ENCODE measurements at places on chromosomes 2 and 18.

GRCh38 chr2:208077276-208077675, 47.0 kb downstream of the CRYGD start:
- no peak for DNase-seq

GRCh38 chr2:227222292-227222691, 57.9 kb downstream of the COL4A3 start:
- DNase-seq: no peak

DNA sequence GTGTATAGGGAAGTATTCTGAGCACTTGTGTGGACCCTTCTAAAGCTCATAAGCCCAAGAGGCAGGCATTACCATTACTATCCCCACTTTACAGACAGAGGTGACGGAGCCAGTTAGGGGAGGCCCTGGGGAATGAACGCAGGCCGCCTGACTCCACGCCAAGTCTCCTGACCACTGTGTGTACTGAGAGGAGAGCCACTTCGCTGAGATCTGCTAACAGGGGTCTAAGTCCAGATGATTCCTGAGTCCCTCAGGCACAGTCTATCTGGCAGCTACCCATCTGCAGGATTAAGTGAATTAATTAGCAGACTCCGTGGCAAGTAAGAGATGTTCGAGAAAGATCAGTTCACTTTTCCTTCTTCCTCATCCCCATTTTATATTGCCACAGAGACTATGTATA, 13.7 kb downstream of the CYB5A start:
- DNase-seq: no peak

DNA sequence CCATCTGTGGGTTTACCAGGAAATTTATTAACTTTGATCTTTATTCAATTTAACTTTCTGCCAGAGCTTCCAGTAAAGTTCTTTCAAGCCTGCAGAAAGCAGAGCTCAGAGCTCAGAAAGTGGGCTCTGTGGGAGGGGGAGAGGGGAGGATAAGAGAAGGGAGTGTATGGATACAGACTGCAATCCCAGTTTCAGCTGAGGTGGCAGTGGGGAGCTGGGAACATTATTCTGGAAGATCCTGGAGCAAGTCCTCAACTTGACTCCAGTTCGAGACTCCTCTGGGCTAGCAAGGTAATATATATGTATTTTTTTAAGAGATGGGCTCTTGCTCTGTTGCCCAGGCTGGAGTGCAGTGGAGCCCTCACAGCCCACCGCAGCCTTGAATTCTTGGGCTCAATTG, 108.9 kb upstream of the NABP1 start:
- DNase-seq: no peak

- no peak for DNase-seq
Observed at GRCh38 chr2:179770029-179770428, 91.4 kb downstream of the ZNF385B start.

- peak; percentile 29 for DNase-seq
Observed at GRCh38 chr2:102839668-102840388, 78.0 kb downstream of the TMEM182 start.

DNA sequence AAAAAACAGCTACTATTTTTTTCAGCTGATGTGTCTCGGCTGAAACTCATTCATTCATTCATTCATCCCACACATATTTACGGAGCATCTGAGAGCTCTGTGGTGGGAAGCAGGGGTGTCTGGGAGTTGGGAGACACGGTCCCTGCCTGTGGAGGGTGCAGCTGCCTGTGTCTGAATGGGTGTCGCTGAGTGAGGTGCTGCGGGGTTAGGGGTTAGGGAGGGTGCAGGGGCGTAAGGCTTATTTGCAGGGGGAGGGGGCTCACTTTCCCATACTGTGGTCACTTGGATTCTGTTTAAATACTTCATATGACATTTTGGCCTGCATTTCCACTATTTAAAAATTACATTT, 89.4 kb upstream of the ASB18 start:
- DNase-seq: no peak

DNA sequence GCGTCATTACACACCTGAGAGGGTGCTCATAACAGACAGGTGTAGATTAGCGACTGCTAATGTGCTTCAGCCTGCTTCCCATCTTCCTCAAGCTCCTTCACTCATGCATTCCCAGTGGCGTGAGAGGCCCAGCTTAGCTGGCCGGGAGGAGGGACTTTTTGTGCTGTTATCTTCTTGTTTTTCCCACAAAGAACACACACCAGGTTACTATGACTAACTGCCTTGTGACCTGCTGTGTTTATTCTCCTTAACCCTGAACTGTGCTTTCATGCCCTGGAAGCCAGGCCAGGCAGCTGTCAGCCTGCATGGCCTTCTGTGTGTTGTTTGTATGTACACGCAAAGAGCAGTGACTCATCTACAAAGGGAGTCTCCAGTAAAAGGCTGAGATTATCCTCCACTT, 143.8 kb downstream of the PIEZO2 start:
- no peak for DNase-seq

DNA sequence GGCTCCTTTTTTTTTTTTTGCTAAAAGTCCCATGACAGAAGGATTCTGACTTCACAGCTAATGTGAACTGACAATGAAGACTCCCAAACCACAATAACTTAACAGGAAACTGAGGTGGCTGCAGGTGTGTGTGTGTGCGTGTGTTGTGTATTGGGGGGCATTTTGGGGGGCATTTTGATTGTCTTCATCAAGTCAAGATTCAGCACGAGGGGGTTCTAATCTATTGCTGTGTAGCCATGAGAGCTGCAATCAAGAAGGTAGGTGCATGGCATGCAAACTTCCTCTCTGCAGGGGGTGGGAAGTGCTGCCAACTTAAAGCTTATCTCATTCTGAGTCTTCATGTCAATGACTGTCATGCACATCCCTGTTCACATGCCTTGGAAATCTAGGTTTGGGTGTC, 25.2 kb downstream of the SPRED2 start:
- DNase-seq: no peak

DNA sequence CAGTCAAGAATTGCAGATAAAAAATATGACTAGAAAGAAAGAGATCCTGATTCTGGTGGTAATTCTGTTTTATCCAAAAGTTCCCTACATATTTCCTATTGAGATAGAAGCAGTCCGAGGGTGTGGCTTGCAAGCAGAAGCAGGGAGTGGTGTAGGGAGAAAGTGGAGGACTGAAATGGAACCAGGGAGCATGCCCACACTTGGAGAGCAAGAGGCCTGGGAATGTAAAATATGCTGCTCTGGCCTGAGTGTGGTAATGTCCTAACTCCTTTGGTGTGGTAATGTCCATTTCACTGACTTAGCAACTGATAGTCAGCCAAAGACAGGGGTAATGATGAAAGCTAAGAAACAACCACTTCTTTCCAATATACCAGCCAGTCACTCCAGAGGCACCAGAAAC, 30.1 kb upstream of the FMNL2 start:
- DNase-seq: no peak

- DNase-seq: no peak
Observed at GRCh38 chr18:79816092-79816491, 18.4 kb downstream of the KCNG2 start.

DNA sequence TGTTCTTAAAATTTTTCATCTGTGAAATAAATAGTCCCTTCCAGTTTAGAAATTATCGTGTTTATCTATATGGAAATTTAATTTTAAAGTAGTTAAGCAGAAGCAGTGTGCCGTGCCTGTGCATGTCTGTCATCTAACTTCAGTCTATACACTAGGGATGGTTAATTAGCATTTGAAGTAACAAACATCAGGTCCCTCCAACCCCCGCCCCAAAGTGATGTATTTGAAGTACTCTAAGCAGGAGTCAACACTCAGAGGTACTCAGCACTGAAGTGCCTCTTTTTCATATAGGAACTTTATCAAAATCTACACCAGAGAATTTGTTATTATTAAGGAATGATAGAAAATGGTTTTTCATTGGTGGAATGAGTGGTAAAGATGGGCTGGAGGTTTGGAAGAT, 33.0 kb downstream of the LANCL1 start:
- no peak for DNase-seq

GRCh38 chr18:46411867-46412690, 244.9 kb downstream of the LOXHD1 start:
- DNase-seq: no peak

GRCh38 chr2:224881846-224882245, 160.4 kb downstream of the DOCK10 start:
- no peak for DNase-seq

GRCh38 chr2:25043241-25043867, 1.5 kb downstream of the EFR3B start:
- DNase-seq: no peak

GRCh38 chr18:23578067-23578701, 8.1 kb downstream of the NPC1 start:
- DNase-seq: no peak

- no peak for DNase-seq
Observed at GRCh38 chr18:6561016-6561415, 146.3 kb upstream of the L3MBTL4 start.

DNA sequence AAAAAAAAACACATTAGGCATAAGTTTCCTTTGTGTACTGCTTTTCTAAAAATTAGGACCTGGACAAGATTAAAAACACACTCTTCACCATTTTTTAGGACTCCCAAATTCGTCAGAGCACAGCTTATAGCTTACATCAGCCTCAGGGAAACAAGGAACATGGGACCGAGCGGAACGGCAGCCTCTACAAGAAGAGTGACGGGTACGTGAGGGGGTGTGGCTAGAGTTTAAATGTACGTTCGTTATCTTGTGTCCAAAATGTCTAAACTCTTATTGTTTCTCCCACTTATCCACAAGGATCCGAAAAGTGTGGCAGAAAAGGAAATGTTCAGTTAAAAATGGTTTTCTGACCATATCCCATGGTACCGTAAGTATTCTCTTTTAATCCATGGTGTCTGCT, 78.9 kb downstream of the ITGB1BP1 start:
- DNase-seq: no peak

- DNase-seq: no peak
Observed at GRCh38 chr2:67871686-67872412, 191.0 kb downstream of the C1D start.

DNA sequence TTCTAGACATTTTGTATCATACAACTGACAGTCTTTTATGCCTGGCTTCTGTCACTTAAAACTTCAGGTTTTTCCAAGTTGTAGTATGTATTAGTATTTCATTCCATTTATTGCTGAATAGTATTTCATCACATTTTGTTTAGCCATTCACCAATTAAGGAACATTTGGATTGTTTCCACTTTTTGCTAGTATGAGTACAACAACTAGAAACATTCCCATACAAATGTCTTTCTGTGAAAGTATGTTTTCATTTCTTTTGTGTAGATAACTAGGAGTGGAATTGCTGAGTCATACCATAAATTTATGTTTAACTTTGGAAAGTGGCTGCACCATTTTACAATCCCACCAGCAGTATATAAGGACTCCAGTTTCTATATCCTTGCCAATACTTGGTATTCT, 135.9 kb downstream of the ATAD2B start:
- DNase-seq: no peak

DNA sequence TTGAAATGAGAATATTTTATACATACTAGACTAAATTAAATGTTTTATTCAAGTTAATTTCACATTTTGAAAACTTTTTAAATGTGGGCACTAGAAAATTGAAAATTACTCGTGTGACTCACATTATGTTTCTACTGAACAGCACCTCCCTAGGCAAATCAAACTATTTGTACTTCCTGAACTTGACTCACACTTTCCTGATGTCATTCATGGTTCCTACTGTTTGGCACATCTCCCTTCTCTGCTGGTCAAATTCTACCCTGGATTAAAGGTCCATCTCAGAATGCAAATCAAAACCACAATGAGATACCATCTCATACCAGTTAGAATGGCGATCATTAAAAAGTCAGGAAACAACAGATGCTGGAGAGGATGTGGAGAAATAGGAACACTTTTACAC, 16.7 kb downstream of the LHCGR start:
- DNase-seq: no peak

DNA sequence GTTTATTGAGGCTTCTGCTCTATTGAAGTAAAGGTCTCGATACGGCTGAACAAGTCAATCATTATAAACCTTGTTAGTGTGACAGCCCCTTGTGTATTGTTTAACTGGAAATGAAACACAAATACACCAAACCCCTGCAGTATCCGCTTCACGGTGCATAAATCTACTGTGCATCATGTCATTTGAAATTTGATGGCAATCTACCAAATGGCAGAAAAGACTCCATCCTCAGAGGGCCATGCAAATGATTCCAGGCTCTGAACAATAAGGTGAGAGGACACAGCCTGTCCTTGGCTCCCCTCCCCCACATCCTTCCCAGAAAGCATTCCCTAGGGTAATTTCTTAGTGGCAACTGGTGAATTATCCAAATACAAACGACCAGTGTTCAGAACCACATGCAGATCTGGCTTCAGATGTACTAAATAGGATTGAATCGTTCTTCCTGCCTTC, 80.6 kb downstream of the ADCYAP1 start:
- peak; percentile 64 for DNase-seq

GRCh38 chr2:100809506-100809905, 10.4 kb upstream of the NPAS2 start:
- no peak for DNase-seq

- DNase-seq: no peak
Observed at GRCh38 chr2:96762529-96763311, 2.0 kb downstream of the CNNM4 start.

DNA sequence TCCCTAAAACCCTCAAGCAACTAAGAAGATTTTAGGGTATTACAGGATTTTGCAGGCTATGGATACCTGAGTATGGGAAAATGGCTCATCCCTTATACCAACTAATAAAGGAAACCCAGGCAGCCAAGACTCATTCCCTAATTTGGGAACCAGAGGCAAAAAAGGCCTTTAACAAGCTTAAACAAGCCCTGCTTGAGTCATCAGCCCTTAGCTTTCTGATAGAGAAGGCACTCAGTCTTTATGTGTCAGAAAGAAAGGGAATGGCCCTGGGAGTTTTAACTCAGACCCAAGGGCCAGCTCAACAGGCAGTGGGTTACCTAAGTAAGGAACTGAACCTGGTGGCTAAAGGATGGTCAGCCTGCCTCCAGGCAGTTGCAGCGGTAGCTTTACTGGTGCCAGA, 96.9 kb upstream of the RMP24 start:
- no peak for DNase-seq

DNA sequence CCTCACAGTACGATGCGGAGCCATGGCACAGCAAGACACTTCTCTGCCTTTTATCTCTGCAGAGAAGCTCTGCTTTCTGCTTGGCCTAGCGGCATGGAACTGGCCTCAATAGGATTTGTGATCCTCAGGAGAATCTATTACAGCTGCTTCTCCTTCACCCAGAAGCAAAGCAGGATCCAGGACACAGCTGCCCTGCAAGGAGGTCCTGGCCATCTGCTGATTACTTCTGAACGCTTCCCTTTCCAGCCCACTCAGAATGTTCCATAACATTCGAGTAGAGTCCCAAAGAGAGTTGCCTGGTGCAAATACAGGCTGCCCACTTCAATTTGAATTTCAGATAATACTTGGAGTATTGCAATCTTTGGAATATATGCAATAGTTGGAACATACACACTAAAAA, 29.2 kb upstream of the KCNS3 start:
- DNase-seq: no peak

DNA sequence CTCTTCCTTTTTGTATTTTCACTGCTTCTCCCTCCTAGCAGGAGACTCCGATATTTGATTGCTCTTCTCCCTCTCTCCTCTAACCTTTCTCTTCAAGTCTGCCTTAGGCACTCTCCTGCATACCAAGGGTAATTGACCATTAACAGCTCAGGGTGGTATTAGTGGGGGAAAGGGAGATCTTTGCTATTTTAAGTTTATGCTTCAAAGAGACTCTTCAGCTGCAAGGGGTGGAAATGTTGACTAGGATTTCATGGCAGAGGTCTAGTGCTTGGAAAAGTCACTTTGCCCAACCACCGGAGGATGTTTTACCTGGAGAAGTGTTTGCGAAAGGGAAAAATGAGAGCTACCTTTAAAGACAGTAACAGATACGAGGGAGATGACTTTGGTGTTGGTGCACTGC, 453.7 kb downstream of the SLC4A3 start:
- no peak for DNase-seq

GRCh38 chr18:45951016-45951714, 16.0 kb downstream of the EPG5 start:
- DNase-seq: no peak

GRCh38 chr18:31120594-31120993, 18.4 kb upstream of the DSC2 start:
- no peak for DNase-seq
